Mesendoderm (in vitro differentiated cells): ENCODE measurements at places on chromosomes 7 and 10.

DNA sequence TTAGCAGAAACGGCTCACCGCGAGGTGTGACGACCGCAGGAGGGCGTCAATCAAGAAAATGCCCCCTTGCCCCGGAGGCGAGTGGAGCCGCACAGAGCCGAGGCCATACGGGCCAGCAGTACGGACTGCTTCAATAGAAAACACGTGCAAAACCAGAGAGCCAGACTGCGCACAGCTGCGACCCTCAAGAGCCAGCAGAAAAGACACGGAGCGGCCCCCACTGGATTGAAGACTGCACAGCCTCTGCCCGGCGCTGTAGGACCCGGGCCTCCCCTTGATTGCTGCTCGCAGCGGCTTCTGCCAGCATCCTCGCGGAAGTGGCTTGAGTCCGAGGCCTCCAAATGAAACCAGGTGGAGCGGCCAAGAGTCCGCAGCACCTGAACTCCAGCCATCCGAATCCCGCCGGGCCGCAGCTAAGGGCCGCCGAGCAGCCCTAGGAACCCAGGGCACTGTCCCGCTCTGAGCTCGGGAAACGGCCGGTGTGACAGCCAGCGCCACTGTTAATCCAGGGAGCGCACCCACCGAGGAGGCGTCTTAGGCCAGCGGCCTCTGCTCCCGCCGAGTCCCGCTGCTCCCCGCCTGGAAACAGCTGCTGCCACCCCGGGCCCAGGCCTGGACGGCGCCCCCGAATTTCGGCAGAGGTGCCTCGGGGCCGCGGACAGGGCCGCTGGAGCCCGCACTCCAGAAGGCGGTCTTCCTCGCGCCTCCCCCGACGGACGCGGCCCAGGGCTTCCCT lies 660 bp upstream of the HHEX start:
- peak; percentile 59 for DNase-seq

DNA sequence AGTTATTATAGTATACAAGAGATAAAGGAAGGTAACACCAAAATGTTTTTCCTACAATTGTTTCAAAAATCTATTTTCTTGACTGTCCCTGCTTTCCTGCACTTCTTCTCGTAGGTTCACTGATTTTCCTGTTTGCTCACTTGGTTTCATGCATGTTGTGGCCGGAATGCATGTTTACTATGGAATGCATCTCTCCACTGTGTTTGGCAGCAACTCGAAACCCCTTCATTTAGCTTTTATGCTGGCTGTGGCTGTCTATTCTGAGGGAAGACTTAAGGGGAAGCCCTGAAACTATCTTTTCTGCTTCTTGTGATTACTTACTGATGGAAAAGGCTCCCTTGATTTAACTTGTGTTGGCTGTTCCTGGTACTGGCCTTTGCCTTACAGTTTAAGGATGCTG lies 120.3 kb downstream of the NRG3 start:
- DNase-seq, result peak; percentile 3

DNA sequence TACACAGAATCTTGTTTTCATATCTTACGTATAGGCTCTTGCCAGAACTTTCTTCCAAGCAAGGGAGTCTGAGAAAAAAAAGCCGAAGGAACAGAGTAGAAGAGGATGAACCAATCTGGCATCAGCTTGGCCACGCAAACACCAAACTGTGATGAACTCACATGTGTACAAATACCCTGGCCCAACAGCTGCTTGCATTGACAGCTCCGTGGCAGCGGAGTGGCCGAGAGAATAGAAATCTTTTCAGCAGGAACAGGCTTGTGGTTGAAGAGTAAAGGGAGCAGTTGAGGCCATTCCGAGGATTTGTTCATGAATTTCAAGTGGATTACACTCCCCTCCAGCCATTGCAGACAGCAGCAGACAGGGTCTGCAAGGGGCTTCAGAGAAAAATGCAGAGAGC lies 173.8 kb upstream of the PLXNA4 start:
- no peak for DNase-seq

GRCh38 chr10:44959247-44960087 lies at the start of gene RASSF4:
TSS of gene RASSF4 (plus strand) at chr10:44959802. CDS start at chr10:44970203, 10,401 bp downstream.
- DNase-seq, result peak; percentile 94
